Activated CD8-positive, alpha-beta T cell treated with anti-CD3 and anti-CD28 coated beads, Interleukin-2, amount 10 ng/mL, durations not matched to agents 7 days and 5 days (primary cell): ENCODE measurements at places on chromosomes 7 and 10.

DNA sequence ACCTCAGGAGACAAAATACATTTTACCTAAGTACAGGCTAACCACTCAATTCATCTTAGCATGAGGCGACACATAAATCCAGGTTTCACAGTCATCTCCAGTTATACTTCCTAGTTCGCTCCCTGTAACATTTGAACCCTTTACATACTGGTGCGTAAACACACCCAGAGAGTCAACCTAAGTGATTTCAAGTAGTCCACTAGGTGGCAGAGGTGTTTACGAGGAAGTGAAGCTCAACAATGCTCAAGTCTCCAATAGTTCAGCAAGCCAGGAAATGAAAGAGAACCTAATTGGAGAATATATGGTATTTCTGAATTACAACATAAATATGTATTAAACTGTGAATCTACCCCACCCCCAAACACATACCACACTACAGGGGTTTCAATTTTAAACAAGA lies 76.3 kb upstream of the ABCB5 start:
- H3K4me3 ChIP-seq: no peak overlapping the region
- no peaks in the 10 kb centered on the region for H3K27me3 ChIP-seq
- DNase-seq: no peak
- no peaks in the 10 kb centered on the region for H3K36me3 ChIP-seq

- no peak overlapping the region for H3K4me3 ChIP-seq
- DNase-seq: no peak
- H3K4me1 ChIP-seq: peaks cover 19% of the 10 kb centered on the region
These were observed 33.6 kb downstream of the VSTM4 start for GRCh38 chr10:49081547-49082275.

DNA sequence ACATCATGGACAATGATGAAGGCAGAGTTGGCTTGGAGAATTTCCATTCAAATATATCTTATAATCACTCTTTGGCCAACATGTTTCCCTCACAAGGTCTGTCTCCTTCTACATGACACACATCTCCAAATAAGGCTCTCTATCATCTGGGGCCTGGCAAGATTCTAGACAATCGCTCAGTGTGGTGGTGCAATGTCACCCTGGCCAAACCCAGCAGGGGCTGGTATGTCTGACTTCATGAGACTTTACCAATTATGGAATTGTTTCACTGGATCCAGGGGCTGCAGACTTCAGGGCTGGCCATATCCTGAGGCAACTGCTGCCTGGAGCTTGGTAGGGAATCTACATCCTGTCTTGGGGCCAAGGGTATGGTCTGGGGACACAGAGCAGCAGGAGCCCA lies 319.0 kb downstream of the PLXNA4 start:
- H3K27me3 ChIP-seq: peaks cover 3% of the 10 kb centered on the region
- H3K36me3 ChIP-seq: no peaks in the 10 kb centered on the region
- no peak overlapping the region for H3K4me3 ChIP-seq
- no peak for DNase-seq

GRCh38 chr10:125363791-125364190 lies 203.4 kb upstream of the CTBP2 start:
- H3K36me3 ChIP-seq: no peaks in the 10 kb centered on the region
- no peaks in the 10 kb centered on the region for H3K27me3 ChIP-seq
- no peak overlapping the region for H3K27ac ChIP-seq

DNA sequence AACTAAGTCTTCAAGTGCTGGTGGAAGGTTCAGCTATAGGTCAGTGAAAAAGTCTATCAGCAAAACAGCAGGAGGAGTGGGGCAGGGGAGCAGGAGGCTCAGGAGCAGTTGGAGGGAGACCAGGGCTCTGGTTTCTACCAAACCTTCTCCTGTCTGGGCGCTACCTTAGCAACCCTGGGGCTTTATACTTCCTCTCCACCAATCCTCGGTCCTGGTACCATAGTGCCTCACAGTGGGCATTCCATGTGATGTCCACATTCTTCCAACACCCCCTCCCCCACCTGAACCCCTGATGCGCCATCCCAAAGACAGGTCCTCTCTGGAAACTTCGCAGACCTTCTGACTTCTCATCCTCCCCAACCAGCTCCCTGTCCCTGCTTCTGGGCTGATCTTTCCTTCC lies 25.3 kb upstream of the ACSM6 start:
- no peaks in the 10 kb centered on the region for H3K4me1 ChIP-seq
- H3K36me3 ChIP-seq: no peaks in the 10 kb centered on the region
- H3K27ac ChIP-seq: no peak overlapping the region
- H3K27me3 ChIP-seq: no peaks in the 10 kb centered on the region
- DNase-seq: no peak
- no peak overlapping the region for H3K4me3 ChIP-seq

- H3K27me3 ChIP-seq: no peaks in the 10 kb centered on the region
- no peak overlapping the region for H3K27ac ChIP-seq
- H3K4me1 ChIP-seq: peaks cover 1% of the 10 kb centered on the region
- no peak for DNase-seq
These were observed 135.2 kb downstream of the INHBA start for GRCh38 chr7:41567731-41568114.

DNA sequence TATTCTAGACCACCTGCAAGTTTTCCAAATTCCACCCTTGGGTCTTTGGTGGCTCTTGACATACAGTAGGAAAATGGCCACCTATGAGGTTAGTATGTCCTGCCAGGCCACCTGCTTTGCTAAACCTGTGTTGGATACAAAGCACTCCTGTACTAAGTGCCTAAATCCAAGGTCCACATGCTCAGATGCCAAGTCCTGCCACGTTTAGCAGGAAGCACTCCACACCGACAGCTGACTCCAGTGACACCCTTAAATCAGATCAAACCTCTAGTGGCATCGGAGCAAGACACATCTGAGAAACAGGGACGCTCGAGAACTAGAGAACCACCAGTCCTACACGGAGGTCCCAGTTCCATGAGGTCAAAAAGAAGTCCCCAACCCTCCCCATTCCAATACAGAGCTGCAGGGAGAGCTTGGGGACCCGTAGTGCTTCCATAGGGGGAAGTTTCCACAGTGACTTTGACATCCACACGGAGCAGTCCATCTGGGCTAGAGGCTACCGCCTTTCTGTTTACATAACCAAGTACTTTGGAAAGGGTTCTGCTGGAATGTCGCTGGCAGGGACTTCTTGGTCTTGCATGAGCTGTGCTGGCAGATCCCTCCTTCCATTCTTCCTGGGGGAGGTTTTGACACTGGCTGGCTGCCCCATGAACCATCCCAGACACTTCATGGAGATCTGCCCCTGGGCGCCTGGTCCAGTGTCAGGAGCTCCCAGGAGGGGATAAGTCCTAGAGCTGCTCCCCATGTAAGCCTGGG lies 290.6 kb downstream of the PRPF18 start:
- no peak for DNase-seq
- no peak overlapping the region for H3K4me3 ChIP-seq
- no peak overlapping the region for H3K27ac ChIP-seq
- H3K4me1 ChIP-seq: no peaks in the 10 kb centered on the region

- H3K27me3 ChIP-seq: no peaks in the 10 kb centered on the region
- no peak for DNase-seq
- no peak overlapping the region for H3K27ac ChIP-seq
- no peak overlapping the region for H3K4me3 ChIP-seq
These were observed 79.5 kb upstream of the SEMA3A start for GRCh38 chr7:84274029-84274638.

DNA sequence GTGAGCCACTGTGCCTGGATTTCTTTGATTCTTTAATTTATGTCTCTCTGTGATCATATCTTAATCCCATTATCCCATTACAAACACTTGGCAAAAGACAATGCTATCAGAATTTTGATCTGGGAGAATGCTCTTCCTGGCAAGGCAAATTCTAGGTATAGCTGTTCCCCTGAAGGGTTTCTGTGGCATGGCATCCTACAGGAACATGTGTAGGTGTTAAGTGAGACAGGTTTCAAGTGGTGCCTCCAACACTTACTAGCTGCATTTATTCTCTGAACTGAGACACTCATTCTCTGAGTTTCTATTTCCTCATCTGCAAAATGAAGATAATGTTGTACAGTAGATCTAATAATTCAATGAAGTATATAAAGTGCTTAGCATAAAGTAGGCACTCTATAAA lies 87.1 kb upstream of the CTTNBP2 start:
- no peaks in the 10 kb centered on the region for H3K4me1 ChIP-seq
- H3K4me3 ChIP-seq: no peak overlapping the region
- DNase-seq: no peak
- H3K27ac ChIP-seq: no peak overlapping the region

GRCh38 chr7:156791241-156791640 lies 101.7 kb downstream of the LMBR1 start:
- no peak overlapping the region for H3K4me3 ChIP-seq
- H3K27me3 ChIP-seq: no peaks in the 10 kb centered on the region
- no peaks in the 10 kb centered on the region for H3K4me1 ChIP-seq
- H3K27ac ChIP-seq: no peak overlapping the region
- H3K36me3 ChIP-seq: peaks cover 10% of the 10 kb centered on the region

DNA sequence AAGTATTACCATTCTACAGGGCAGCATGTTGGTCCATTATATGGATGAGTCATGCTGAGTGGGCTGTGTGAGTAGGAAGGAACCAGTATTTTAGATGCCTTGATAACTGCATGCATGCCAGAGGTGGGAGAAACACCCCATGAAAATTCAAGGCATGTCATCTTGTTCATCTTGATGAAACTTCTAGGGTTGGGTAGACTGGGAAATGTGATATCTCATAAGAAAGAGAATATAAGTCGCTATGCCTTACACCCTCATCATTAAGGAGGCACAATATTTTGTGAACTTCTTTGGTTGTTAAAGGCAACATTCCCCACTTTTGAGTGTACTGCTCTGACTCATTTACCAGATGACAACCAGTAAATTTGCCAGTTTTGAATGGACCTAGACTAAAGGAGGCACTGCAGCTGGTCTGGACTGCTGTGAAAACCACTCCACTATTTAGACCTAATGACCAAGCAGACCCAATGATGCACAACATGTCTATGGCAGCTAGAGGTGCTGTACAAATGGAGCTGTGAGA lies 48.0 kb downstream of the ZNF365 start:
- H3K4me3 ChIP-seq: no peak overlapping the region
- H3K4me1 ChIP-seq: no peaks in the 10 kb centered on the region
- peaks cover 4% of the 10 kb centered on the region for H3K27me3 ChIP-seq

DNA sequence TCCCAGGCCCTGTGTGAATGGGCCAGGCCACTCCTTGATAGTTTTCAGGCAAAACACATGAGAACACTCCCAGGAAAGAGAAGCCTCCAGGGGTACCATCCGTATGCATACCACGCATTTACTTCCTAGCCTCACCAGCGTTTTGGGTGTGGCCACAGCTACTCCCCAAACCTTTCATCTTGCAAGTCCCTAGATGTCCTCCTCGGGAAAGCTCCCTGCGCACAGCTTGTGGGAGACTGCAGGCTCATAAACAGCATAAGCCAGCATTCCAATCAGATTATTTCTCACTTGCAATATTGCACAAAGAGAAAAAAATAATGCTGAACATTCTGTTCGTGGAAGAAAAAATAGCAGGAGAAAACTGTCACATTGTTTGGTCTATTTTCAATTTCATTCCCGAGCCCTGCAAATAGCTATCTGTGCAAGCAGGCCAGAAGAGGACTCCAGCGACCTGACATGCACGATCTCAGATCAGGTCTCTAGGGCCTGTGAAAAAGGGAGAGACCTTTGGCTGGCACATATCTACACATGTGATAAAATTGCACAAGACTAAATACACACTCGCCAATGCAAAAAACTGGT lies 175.6 kb downstream of the PLXNA4 start:
- H3K27ac ChIP-seq: no peak overlapping the region
- H3K36me3 ChIP-seq: peaks cover 32% of the 10 kb centered on the region
- DNase-seq: no peak
- no peak overlapping the region for H3K4me3 ChIP-seq

- no peaks in the 10 kb centered on the region for H3K4me1 ChIP-seq
- H3K27me3 ChIP-seq: no peaks in the 10 kb centered on the region
- H3K27ac ChIP-seq: no peak overlapping the region
- no peak overlapping the region for H3K4me3 ChIP-seq
These were observed 207.3 kb upstream of the SORCS1 start for GRCh38 chr10:107371801-107372200.

- H3K27me3 ChIP-seq: no peaks in the 10 kb centered on the region
- peaks cover 40% of the 10 kb centered on the region for H3K4me1 ChIP-seq
- H3K4me3 ChIP-seq: no peak overlapping the region
- H3K36me3 ChIP-seq: peaks cover 3% of the 10 kb centered on the region
- no peak overlapping the region for H3K27ac ChIP-seq
These were observed 33.6 kb downstream of the ZEB1 start for GRCh38 chr10:31352436-31353226.

DNA sequence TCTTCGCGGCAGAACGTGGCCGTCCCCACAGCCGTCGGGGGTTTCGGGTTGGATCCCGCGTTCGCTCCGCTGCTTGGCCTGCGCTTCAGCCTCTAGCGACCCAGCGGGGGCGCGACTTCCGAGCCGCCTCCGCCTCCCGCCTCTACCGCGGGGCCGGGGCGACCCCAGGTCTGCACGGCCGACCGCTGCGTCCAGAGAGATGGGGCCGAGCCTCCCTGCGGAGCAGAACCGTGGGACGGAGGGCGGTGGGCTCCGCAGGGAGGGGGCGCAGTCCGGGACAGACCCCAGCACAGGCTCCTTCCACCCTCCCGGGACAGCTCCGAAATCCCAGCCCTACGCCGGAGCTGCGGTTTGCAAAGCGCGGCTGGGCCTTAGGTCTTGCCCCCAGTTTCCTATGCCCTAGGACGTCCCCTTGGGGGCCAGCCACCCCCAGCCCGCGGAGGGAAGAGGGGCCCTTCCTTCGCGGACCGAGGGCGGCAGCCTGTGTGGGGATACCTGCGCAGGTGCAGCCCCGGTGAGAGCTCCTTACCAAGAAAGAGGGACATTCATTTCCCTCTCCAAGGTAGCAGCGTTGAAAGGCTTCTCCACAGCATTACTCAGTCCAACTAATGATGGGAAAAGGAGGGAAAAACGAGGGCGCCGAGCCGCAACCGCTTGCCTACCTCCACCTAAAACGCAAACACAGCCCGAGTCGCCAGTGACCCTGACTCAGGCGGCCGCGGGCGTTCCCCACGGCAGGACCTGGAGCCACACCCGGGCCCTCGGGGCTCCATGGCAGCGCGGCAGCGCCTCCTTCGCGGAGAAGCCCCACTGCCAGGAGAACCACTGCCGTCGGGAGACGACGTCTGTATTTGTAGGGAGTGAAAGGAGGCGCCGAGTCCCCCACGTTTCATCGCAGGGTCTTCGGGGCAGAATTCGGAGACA lies 115.7 kb downstream of the BMS1 start:
- H3K36me3 ChIP-seq: peaks cover 7% of the 10 kb centered on the region
- H3K4me1 ChIP-seq: peaks cover 9% of the 10 kb centered on the region
- H3K27ac ChIP-seq: no peak overlapping the region
- DNase-seq: no peak
- H3K27me3 ChIP-seq: peaks cover 31% of the 10 kb centered on the region

GRCh38 chr10:19579761-19580545 lies 236.3 kb upstream of the PLXDC2 start:
- H3K4me3 ChIP-seq: no peak overlapping the region
- H3K27me3 ChIP-seq: no peaks in the 10 kb centered on the region
- no peak for DNase-seq
- no peak overlapping the region for H3K27ac ChIP-seq
- H3K36me3 ChIP-seq: no peaks in the 10 kb centered on the region

DNA sequence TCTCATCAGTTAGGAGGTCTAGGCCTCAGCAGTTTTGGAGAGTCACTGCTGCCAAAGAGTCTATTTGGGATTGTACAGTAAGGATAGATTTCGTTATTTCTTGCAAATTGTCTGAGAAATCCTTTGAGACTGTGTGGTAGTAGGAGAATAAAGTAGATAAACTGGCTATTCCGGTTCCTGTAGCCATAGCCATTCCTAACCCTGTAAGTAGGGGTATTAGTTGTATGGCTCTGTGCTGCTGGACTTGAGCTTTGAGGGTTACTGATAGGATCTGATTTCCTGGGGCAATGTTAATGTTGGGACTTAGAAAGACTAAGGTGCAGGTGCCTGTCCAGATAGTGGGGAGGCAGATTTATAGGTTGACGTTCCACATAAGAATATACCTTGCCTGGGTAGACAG lies 36.1 kb upstream of the ZNF138 start:
- H3K27ac ChIP-seq: no peak overlapping the region
- H3K4me1 ChIP-seq: no peaks in the 10 kb centered on the region
- H3K27me3 ChIP-seq: no peaks in the 10 kb centered on the region
- no peak overlapping the region for H3K4me3 ChIP-seq
